ENCODE measurements at places on chromosomes 16 and 17.
A peak's percentile ranks its signal among the peaks of the same experiment; 100 is the strongest.

DNA sequence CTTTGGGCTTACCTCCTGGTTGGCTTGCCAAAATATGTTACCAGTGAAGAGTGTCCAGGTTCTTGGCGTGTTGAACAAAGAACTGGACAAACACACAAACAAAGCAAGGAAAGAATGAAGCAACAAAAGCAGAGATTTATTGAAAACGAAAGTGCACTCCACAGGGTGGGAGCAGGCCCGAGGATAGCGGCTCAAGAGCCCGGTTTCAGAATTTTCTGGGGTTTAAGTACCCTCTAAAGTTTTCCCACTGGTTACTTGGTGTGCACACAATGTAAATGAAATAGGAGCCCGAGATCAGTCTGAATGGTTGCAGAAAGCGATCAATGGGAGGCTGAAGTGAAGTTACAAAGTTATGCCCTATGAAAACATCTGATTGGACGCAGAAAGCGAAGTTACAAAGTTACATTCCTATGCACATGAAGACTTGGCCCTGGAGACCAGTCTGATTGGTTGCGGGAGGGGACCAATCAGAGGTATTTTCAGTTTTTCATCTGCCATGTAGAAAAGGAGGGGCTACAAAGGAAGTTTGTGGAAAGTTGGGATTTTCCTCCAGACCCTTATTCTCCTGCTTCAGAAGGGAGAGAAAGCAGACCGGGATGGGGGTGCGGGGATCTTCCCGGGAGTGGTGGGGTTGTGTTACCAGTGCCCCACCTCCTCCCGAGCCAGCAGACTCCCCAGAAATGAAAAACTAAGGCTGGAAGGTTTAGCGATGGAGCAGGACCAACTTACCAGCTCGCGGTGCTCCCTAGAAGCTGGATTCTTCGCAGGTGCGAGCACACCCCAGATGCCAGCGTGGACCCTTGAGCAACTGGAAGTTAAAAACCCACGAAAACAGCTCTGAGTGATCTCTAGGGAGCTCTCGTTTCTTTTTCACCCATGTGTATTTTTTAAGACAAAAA is at the start of gene SLFN12:
SLFN12 (minus strand) TSS at position 325 of the 899 bp plus-strand sequence. CDS start 9,472 bp downstream, outside the sequence.
- DNase-seq: no peak

- peak; percentile 53 for DNase-seq
These were observed 23.8 kb downstream of the SPHK1 start for GRCh38 chr17:76408037-76408849.

GRCh38 chr16:68395815-68396214 is 52.5 kb downstream of the SMPD3 start:
- no peak for DNase-seq

DNA sequence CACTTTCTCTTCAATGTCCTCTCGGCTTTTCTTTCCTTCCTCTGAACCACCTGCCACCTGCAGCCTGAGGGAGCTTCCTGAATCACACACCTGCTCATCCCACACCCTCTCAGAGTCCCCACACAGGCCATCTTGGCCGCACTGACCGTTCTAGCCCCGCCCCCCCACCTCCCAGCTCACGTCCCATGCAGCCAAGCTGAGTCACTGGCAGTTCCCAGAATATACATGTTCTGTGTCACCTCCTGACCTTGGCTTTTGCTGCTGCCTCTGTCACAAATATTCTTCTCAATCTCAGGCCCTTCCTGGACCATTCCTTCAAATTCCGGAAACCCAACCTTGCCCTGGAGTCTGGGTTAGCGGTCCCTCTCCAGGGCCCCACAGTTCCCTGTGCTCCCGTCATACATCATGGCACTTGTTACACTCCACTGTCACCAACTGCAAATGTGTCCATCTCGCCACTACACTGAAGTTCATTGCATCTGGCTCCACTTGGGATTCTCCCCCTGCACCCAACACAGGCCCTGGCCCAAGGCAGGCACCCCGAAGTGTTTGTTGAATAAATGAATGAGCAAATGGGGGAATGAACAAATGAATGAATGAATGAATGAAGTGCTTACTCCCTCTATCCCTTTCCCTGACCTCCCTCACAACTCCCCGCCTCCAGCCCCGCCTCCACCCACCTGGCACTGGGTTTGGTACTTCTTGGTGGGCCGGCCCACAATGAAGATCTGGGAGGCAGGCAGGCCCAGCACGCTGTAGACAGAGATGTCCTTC is 12.8 kb downstream of the PIMREG start:
- no peak for DNase-seq

DNA sequence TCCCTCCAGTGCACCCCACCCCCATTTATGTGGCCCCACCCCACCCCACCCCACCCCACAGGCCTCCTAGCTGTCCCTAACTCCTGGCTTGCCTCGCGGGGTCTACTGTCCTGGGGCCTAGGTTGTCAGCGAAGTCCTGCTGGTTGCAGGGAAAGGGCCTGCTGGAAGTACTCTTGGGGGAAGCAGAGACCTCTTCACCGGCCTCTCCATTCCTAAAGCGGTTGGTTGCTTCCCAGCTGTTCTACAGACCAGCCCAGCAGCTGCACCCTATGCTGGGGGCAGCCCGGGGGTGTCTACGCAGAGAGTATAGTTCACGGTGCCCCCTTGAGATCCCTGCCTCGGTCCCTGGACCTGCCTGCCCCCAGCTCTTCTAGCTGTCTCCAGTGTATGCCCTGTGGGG is 56.2 kb downstream of the BAIAP2 start:
- no peak for DNase-seq

GRCh38 chr17:10234033-10234432 is 35.6 kb upstream of the GAS7 start:
- DNase-seq: no peak

DNA sequence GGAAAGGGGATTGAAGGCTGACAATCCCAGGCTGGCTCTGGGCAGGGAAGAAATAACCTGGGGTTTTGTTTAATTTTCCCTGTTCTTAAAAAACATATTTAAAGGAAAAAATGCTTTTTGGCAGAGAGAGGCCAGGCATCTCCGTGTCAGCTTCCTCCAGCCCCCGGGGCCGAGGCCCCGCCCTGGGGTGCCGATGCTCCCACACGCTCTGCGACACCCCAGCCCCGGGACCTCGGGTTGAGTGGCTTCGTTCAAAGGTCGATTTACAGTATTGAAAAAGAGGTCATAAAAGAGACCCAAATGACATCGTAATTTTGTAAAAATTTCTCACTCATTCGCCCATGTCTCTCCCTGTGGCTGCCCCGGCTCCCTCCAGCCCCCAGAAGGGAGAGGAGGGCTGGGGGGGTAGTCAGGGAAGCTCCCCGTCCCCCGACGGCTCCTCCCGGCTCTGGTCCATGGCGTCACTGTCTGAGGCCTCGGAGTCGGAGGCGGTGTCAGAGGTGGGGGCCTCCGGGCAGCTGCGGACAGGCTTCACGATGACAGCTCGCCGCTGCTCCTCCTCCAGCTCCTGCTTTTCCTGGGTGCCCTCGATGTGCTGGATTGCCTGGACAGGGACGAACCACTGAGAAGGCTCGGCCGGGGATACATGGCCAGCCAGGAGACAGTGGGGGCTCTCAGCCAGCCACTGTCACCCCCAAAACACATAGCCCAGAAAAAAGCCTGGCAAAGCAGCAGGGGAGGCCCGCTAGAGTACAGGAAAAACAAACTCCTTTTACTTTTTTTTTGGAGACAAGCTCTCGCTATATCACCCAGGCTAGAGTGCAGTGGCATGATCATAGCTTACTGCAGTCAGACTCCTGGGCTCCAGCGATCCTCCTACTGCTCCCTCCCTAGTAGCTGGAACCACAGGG is 14.9 kb downstream of the TFAP4 start:
- DNase-seq: no peak

DNA sequence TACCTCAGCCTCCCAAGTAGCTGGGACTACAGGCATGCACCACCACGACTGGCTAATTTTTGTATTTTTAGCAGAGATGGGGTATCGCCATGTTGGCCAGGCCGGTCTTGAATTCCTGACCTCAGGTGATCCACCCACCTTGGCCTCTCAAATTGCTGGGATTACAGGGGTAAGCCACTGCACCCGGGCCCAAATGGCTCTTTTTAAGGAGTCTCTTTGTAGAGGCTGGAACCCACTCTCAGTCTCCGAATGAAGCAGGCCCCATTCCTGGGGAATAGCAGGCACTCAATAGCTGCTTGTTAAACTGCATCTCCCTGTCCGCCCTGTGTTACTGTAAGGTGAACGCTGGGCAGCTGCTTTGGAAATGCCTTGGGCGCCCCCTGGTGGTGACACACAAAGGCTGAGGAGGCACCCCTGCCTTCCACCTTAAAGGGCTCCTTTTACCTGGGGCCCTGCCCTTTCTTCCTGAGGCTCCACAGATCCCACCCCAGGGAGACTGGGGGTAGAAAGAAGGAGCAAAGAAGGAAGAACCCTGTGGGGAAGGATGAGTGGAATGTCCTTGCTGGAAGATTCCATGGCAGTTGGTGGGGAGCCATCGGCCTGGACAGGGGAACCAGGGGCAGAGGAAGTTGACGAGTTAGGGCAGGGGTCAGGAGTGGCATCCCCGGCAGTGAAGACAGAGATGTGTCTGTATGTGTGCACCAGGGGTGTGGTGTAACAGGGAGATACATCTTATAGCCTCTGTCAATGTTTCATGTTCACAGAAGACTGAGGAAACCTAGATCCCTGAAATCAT is 6.1 kb upstream of the SP2 start:
- peak; percentile 96 for DNase-seq

- no peak for DNase-seq
These were observed at the start of gene HOXB13 for GRCh38 chr17:48728232-48729231. TSS of gene HOXB13 (minus strand) at chr17:48728750. CDS start at chr17:48728593, 157 bp downstream.

DNA sequence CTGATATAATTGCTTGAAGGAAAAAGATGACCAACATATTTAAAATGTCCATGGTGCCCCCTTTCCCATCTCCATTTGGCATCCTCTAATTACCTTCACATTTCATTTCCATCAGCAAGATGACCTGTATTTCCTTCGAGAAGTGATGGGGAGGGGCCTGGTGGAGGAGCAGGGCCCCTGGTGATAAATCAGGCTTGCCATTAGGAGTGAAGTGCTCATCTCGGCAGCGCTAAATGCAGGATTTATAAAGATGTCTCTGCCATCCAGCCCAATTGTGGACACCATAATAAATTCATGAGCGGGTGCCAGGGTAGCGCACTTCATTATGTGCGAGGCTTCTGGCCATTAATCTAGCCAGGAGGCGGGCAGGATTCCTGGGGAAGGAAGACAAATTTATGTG is 101.5 kb upstream of the IRX6 start:
- DNase-seq: no peak

GRCh38 chr17:37816950-37817349 is 72.1 kb upstream of the HNF1B start:
- no peak for DNase-seq

DNA sequence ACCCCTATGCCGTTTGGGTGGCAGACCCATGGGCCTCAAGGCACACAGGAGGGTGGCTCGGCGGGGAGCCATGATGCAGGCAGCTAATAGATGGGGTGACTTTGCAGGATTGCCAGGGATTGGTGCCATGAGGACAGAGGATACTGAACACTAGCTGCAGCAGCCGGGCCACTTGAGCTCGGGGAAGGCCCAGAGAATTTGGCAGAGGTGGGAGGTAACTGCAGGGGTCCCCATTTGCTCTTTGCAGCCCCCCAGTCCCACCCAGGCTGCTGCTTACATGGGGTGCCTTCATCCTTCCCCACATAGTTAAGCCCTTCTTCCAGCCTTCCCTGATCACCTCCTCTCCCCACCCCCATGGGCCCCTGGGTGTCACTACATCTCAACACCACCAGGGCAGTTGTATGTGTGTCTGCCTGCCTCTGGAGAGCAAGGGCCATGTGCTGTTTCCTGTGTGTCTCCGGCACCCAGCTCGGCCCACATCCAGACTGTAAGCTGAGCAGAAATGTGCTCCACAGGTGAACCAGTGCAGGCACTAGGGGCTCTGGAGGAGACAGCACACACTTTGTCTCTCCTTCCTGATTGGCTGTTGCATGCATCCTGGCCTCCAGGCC is 52.0 kb downstream of the SREBF1 start:
- no peak for DNase-seq

- DNase-seq: no peak
These were observed 4.5 kb downstream of the PMP22 start for GRCh38 chr17:15260376-15261257.

GRCh38 chr17:3197219-3197618 is at the start of gene OR1A2:
TSS of gene OR1A2 (plus strand) at chr17:3197519. CDS start at chr17:3197519, 0 bp downstream.
- no peak for DNase-seq

GRCh38 chr17:8458128-8458527 is 22.4 kb downstream of the NDEL1 start:
- no peak for DNase-seq

DNA sequence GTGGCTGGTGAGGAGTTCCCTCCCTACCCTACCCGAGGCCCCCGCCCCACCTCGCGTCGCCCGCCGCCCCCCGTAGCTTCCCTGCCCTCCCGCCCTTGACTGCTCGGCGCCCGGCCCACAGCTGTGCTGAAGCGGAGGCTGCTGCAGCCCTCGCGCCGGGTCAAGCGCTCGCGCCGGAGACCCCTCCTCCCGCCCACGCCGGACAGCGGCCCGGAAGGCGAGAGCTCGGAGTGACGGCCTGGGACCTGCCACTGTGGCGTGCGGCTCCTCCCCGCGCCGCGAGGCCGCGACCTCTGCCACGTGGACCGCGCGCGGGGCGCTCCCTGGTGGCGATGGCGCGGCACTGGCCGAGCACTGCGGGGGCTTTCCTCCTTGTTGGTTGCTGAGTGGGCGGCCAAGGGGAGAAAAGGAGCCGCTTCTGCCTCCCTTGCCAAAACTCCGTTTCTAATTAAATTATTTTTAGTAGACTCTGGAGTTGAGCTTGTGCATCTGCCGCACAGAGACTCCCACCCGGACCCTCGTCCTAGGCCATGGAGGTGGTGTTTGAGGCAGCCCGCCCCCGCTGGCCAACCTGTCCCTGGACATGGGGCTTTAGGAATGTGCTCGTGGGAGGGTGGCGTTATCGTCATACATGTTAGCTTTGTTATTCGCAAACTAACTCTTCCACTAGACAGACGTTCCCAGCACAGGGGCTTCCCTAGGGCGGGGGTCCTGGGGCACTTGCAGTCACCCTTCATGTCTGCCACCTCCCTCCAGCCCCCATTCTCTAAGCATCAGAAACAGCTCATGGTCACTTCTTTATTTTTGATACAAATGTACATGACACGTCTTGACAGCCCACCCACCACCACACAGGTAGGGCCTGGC is 4.4 kb downstream of the TP53I13 start:
- no peak for DNase-seq

DNA sequence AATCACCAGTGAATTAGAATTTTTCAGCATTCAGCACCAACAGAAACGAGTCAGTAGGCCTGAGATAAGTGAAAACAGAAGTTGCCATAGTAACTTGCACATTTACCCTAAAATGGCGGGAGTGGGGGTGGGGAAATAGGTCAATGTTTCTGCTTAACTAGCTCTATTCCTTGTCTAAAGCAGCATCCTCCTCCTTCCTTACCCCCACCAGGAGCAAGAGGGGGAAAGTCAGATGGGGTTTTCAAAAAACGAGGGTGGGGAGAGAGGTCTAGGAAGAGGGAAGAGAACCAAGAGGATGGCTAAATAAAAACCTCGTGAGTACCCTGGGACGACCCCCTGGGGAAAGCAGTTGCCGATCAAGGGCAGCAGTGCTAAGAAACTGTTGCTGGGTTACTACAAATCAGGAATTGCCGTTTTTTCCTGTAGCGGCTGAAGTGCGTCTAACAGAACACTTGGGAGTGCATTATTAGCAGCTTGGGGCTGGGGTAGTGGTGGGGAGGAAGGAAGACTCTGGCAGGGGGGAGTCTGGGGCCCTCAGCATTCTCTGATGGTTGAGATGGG is 34.4 kb upstream of the MNT start:
- no peak for DNase-seq
